Stimulated activated CD8-positive, alpha-beta memory T cell treated with anti-CD3 and anti-CD28 coated beads, Interleukin-15, amount 100 ng/mL, for 4 hours (primary cell): ENCODE measurements at places on chromosomes 2 and 18.

DNA sequence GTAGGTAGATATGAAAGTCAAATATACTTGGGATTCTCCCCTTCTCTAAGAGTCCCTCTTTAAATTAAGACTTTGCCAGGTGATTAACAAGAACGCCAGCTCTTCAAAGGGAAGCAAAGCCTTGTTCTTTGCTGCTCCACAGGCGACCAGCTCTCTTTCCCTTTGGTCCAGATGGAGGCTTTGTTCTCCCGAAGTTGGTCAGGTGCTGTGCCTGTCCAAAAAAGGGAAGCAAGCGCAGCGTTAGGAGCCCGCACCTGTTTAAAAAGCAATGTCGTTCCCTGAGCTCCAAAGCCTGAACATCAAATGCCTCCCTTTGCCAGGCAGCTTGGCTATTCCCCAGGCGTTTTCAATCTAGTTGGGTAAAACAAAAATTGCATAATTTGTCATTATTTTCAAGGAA, 1913.1 kb upstream of the PIK3C3 start:
- no peak for DNase-seq

- no peak for DNase-seq
Measured at GRCh38 chr2:47525167-47525566, 122.2 kb downstream of the MSH2 start.

- no peak for DNase-seq
Measured at GRCh38 chr2:215366440-215367032, 54.7 kb downstream of the ATIC start.

DNA sequence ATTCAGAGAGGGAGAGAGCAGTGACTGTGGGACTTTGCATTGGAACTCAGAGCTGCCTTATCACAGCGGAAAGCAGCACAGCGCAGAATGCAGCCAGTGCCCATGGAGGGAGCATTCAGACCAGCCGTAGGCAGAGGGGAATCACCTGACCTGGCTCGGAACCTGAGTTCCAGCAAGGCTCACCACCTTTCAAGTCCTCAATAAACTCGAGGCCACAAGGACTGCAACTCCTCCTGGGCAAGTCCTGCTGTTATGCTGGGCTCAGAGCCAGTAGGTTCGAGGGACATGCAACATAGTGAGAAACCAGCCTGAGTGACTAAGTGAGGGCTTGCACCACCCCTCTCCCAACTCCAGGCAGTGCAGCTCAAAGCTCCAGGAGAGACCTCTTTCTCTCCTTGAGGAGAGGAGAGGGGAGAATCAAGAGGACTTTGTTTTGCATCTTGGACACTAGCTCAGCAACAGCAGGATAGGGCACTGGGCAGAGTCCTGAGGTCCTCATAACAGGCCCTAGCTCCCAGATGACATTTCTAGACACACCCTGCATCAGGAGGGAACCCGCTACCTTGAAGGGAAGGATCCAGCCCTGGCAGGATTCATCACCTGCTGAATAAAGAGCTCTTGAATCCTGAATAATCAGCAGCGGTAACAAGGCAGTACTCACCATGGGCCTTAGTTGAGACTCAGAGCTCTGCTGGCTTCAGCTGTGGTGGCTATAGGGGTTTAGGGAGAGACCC, 136.8 kb upstream of the OTOS start:
- DNase-seq = no peak

- DNase-seq = no peak
Measured at GRCh38 chr2:45380131-45380836, 230.8 kb downstream of the SRBD1 start.

- DNase-seq = no peak
Measured at GRCh38 chr2:73503992-73504570, 118.4 kb downstream of the ALMS1 start.

GRCh38 chr2:80311304-80311703, 6.8 kb upstream of the LRRTM1 start:
- no peak for DNase-seq

DNA sequence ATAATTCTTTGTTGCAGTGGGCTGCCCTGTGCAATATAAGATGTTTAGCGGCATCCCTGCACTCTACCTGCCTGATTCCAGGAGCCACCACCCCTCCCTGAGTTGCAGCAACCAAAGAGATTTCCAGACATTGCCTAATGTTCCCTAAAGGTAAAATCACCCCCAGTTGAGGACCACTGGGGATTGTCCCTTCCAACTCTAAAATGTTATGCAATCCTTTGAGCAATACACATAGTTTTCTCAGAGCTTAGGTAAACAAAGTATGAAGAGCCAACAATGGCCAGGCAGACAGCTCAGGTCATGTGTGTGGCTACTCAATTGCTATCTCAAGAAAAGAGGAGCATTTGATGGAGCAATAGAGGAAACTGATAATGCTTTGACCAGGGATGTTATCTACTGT, 87.0 kb downstream of the XDH start:
- no peak for DNase-seq

DNA sequence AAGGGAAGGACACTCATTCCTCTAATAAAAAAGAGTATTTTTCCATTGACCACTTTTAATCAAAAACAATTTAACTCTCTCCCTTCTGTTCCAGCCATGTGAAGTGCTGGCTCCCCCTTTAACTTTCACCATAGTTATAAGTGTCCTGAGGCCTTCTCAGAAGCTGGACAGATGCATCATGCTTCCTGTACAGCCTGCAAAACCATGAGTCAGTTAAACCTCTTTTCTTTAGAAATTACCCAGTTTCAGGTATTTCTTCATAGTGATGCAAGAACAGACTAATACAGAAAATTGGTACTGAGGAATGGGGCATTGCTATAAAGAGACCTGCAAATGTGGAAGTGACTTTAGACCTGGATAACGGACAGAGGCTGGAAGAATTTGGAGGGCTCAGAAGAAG, 643.6 kb upstream of the DDX18 start:
- DNase-seq = no peak

DNA sequence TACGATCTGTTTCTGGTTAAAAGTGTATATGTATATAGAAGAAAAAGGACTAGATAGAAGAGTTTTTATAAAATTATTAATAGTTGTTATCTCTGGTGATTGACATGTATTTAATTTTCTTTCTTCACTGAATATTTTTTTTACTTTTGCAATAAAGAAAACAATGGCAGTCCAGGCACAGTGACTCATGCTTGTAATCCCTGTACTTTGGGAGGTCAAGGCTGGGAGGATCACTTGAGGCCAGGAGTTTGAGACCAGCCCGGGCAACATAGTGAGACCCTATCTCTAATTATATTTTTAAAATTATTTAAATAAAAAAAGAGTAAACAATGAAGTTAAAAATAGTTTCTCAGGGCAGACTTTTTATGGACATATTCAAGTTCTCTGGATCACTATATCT, 114.7 kb downstream of the FAM117B start:
- no peak for DNase-seq

DNA sequence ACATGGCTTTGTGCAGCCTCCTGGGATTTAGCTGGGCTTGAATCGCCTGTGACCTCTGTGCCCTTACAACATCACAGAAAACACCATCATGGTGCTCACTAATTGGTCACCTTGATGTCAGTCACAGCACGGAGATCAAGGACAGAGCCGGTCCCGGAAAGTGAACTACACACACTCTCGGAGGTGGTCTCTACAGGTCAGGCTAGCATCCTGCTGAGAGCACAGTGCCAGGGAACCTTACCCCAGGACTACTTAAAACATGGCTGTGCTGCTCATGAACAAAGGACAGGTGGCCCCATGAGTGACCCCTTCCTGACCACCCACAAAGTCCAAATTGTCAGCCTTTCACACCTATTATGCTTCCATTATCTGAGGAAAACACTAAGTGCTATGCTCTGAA, 1782.1 kb upstream of the CELF4 start:
- DNase-seq = no peak

GRCh38 chr18:66005831-66006588, 255.2 kb downstream of the CDH7 start:
- DNase-seq = no peak

- DNase-seq = no peak
Measured at GRCh38 chr18:21129566-21130216, 18.1 kb upstream of the ROCK1 start.

DNA sequence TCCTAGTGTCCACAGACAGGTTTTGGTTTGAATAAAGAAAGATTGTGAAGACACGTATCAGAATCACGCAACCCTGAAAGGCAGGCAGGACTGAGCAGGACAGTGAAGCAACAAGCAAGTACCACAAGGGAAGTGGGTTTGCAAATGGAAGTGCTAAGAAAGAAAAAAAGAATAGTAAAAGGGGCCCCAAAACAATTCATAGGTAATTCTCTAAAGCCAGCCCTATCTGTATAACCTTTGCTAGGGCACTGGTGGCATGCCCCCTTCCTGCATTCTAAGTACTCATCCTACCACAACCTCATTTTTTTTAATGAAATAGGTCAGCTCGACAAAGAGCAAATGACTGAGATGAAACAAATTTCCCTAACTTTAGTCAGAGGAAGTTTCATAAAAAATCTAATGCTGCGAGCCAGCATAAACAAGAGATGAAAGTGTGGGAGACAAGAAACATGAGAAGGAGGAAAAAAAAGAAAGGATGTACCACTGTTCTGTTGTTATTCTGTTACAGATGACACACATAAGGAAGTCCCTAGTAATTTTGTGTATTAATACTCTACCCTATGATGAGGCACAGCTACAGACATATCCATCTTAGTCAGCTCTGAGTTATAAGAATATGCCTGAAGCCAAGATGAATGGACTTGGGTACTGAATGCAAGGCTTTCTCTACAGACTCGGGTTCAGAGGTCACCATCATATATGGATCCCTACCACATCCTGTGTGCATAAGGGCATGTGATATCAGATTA, 32.2 kb downstream of the IKZF2 start:
- DNase-seq = no peak

DNA sequence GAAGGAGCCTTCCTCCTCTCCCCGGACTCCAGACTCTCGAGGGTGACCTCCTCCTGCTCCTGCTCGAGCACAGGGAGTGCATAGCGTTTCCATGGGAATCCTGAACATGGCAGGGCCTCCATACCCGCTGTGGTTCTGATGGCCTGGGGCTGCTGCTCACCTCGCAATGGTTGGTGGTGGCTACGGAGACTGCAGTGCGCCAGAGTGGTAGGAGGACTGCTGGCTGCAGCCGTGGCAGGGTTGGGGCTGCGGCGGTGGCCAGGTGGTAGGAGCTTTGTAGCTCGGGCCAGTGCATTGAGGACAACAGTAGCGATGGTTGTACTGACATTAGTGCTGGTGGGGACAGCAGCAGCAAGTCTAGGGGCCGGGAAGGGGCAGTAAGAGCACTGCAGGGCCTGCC, 32.0 kb upstream of the ANKRD62 start:
- no peak for DNase-seq

DNA sequence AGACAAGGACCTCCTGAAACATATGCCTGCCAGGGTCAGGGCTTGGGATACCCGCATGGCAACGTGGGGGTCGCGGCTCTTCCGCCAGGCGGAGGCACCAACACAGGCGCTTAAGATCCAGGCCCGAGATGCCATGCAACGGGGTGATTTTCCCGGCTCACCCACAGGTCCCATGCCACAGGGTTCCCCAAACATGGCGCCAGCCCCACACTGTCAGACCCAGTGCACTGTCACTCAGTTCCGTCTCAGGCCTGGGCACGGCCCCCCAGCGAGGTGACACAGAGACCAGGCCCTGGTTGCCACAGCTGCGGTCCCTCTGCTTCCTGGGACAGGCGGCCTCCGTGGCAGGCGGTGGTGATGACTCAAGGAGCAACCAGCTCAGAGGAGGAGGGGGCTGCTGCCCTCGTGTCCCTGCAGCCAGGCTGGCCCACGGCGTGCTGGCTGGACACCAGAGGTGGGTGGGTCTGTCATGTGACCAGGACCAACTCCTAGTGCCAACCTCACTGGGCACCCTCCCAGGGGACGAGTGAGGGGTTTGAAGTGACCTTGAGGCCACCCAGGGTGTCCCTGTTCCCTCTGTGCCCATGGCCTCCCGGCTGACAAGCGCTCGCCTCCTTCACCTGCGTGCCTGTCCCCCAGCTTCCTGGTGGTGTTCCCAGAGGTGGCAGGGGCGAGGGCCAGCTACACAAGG, 4.9 kb downstream of the PDCD1 start:
- DNase-seq = no peak

DNA sequence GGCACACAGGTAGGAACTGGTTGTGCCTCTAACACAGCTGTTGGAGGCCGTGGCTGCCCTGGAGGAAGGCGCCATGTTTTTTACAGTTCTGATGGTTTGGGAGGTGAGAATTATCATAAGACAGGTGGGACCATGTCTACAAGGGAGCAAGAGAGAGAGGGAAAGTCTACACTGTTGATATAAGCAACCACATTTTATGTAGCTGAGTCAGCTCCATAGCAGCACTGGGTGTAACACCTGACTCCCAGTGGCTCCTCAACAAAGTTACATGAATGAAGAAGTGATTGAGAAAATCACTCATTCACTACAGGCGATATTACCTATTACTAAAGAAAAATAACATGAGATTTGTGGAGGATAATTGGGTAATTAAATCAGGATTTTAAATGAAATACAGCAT, 41.3 kb upstream of the ACAA2 start:
- DNase-seq = no peak

DNA sequence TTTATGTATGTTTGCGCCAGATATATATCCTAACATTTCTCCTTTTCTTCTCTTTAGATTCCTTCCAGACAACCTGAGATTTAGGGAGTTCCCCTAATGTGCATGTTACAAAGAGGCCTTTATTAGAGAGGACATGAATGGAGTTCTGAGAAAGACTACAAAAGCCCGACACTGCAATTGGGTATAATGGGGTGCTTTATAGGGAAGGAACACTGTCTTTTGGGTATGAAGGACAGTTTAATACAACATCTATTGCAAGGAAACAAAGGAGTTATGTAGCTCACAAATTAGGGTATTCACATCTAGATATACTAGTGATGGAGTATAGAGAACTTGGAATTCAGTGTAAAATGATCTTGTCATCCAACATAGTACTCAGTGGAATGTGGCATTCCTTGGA, 383.8 kb downstream of the FIGN start:
- DNase-seq = no peak

GRCh38 chr2:134408386-134408785, 154.5 kb downstream of the MGAT5 start:
- DNase-seq = no peak

- no peak for DNase-seq
Measured at GRCh38 chr2:109563288-109563687, 50.5 kb downstream of the SEPTIN10 start.
